ENCODE measurements at places on chromosomes 3 and 15. TPM values are rescaled to one million over a fixed set of nuclear protein-coding genes. Genes with fewer than 3 reads are reported as not detected.

DNA sequence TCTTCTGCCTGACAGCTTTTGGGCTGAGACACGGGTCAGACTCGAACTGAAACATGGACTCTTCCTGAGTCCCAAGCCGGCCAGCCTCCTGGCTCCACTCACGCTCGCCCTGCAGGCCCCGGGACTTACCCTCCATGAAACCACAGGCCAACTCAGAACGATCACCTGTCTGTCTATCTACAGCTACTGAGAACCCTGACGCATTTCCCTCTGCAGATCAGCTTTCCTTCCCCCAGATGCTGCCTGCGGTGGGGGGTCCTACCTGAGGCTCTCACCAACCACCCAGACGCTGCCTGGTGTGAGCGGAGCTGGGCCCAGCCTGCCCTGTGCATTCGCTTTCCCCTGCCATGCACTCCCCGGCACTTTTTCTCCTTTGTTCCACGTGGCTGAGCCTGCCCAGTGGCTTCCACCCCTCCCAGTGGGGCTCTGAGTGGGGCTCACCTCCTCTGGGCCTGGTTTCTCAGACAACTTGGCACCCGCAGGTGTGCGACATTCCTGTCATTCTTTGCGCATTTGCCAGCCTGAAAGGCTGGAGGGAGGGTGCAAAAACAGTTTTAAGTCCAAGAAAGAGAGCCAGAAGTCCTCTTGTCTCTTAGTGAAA is 60.2 kb downstream of the PLXNA1 start:
- DNase-seq: no peak
- H3K27me3 ChIP-seq: peaks cover 27% of the 10 kb centered on the region
- no peaks in the 10 kb centered on the region for H3K36me3 ChIP-seq
- peak overlapping the region; percentile 12 for H3K4me3 ChIP-seq
- H3K4me1 ChIP-seq: peaks cover 2% of the 10 kb centered on the region

The RARB gene
- not detected for total RNA-seq

DNA sequence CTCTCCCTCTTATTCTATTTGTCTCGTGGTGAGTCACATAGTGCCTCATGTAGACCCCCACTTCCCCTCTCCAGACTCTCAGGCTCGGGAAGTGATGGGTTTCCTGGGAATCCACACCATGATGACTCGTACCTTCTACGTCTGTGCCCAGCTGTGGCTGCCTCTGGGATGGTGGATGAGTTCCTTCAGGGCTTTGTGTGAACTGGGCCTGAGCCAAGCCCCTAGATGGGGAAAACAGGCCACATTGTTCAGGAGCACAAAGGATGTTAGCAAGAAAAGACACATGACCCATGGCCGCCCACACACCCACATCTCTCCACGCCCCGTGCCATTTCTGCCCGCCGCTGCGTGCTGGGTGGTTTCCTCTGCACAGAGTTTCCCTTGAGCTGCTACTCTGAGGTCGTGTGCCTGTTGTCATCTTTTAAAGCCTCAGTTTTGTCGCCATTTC is 10.5 kb downstream of the ISG20 start:
- DNase-seq: peak; percentile 30
- peak overlapping the region; percentile 87 for H3K4me3 ChIP-seq
- H3K27ac ChIP-seq: peak overlapping the region; percentile 100
- peaks cover 58% of the 10 kb centered on the region for H3K4me1 ChIP-seq

DNA sequence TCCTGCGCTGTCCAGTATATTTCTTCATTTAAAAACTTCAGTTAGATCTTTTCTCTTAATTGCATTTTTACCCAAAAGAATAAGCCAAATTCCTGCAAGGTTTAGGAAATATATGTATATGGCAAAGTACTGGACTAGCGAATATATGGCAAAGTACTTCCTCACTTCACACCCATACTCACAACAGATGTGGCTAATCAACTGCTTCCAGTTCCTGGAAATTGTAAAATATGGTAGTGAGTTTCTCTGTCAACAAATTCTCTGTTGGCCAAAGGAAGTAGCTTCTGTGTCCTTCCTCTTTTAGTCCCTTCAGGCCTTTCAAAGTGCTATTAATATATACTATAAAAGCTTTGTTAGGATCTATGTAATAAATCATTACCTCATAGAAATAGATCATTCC is 22.0 kb downstream of the GPR15 start:
- H3K36me3 ChIP-seq: no peaks in the 10 kb centered on the region
- H3K4me1 ChIP-seq: peaks cover 47% of the 10 kb centered on the region
- H3K4me3 ChIP-seq: peak overlapping the region; percentile 36

The RPP14 gene
- total RNA-seq: 16.4 TPM

GRCh38 chr3:27138562-27138961 is 230.6 kb downstream of the NEK10 start:
- H3K4me1 ChIP-seq: peaks cover 2% of the 10 kb centered on the region
- DNase-seq: no peak
- H3K27ac ChIP-seq: no peak overlapping the region
- H3K4me3 ChIP-seq: no peak overlapping the region
- no peaks in the 10 kb centered on the region for H3K27me3 ChIP-seq

DNA sequence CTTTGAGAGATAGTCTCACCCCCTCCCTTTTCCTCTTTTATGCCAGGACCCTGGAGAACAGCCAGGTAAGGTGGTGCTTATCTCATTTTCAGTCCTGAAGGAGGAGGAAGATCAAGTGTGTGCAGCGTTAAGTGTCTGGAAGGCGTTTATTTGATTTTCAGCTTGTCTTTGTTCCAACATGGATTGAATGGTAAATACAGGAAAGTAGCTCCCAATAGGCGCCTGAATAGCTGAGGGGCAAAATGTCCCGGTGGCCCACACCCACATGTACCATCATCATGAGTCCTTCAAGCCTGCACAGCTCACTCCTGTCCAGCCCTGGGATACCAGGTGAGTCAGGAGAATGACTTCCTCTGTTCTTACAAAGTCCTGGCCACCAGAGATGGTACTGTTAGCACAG is 73.5 kb downstream of the CEMIP start:
- DNase-seq: no peak
- H3K27ac ChIP-seq: no peak overlapping the region
- peaks cover 15% of the 10 kb centered on the region for H3K4me1 ChIP-seq
- peaks cover 3% of the 10 kb centered on the region for H3K36me3 ChIP-seq
- H3K4me3 ChIP-seq: no peak overlapping the region

- no peaks in the 10 kb centered on the region for H3K36me3 ChIP-seq
- no peak overlapping the region for H3K4me3 ChIP-seq
- H3K27ac ChIP-seq: no peak overlapping the region
- no peaks in the 10 kb centered on the region for H3K4me1 ChIP-seq
- peaks cover 25% of the 10 kb centered on the region for H3K27me3 ChIP-seq
Measured at GRCh38 chr15:50075319-50075718, 43.7 kb downstream of the ATP8B4 start.

DNA sequence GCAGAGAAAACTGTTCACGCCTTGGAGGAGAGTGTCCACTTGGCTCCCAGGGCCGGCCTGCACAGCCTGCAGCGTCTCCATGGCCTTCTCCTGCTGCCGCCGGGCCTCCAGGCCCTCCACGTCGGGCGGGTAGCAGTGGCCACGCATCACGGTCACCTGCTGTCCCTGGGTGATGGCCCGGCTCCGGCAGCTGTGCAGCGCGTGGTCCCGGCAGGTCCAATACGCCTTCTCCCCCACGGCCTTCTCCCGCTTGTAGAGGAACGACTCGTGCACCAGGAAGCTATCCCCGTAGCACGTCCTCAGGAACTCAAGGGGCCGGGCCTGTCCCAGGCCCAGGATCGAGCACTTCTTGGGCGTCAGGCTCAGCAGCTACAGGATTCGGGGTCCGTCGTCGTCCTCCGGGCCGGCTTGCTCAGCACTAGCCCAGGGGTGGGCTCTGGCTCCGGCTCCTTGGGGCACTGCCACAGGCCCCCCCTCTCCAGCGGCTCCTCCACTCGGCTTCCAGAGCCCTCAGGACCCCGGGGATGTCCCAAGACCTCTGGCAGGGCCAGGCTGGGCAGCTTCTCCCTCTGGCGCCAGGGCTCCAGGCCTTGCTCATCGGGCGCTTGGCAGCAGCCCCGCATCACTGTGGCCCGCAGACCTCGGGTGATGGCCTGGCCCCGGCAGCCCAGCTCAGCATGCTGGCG is 83.6 kb upstream of the FXR1 start:
- DNase-seq: no peak
- H3K4me1 ChIP-seq: no peaks in the 10 kb centered on the region
- H3K27me3 ChIP-seq: peaks cover 14% of the 10 kb centered on the region
- H3K36me3 ChIP-seq: no peaks in the 10 kb centered on the region
- no peak overlapping the region for H3K27ac ChIP-seq

DNA sequence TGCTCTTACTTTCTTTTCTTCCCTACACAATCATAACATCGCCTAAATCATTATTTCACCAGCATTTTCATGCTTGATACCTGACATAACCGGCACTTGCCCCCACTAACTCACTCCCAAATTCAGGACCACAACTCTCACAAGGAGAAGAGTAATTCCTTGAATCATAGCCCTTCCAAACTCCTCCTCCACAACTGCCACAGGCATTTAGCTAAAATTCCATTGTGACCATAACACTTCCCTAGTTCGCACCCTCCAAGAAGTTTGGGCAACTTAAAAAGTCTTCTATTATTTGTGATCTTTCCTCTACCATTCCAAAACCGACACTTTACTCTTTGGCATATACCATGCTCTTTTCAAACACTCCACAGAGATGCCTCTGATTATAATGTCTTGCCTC is 59.4 kb upstream of the XRN1 start:
- no peak for DNase-seq
- peaks cover 9% of the 10 kb centered on the region for H3K4me1 ChIP-seq
- peaks cover 13% of the 10 kb centered on the region for H3K36me3 ChIP-seq
- no peak overlapping the region for H3K4me3 ChIP-seq
- peak overlapping the region; percentile 5 for H3K27ac ChIP-seq

The THAP10 gene
- total RNA-seq: 1.1 TPM

- peaks cover 16% of the 10 kb centered on the region for H3K27me3 ChIP-seq
- H3K4me3 ChIP-seq: no peak overlapping the region
- H3K27ac ChIP-seq: no peak overlapping the region
- H3K36me3 ChIP-seq: no peaks in the 10 kb centered on the region
- H3K4me1 ChIP-seq: no peaks in the 10 kb centered on the region
Measured at GRCh38 chr3:98784042-98784441, 20.9 kb downstream of the ST3GAL6 start.

DNA sequence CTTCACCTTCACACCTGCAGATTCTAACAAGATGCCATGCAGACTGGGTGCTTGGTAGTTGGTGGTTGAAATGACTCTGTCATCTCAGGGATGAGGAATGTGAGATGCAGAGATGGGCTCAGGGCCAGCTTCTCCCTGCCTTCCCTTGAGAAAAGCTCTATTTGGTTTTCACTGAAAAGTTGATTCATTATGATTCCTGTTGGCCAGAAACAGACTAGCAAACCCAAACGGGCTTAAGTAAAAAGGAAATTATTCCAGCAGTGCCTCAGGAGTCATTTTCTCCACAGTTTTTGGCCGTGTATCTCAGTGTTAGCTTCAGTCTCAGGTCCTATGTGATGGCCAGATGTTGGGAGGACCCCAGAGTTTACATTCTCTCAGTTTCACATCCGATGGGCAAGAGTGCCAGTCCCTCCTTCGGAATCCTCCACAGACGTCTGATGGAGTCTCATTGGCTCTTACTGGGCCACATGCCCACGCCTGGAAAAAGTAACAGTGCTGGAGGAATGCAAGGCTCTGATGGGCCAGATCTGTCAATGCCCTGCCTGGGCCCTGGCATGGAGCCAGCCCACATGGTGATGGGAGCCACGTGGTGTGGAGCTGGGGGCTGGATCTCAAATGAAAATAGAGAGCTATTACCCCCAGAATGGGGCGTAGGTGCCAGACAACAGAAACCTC is 22.3 kb upstream of the SACM1L start:
- H3K4me1 ChIP-seq: peaks cover 17% of the 10 kb centered on the region
- H3K27ac ChIP-seq: peak overlapping the region; percentile 16
- H3K4me3 ChIP-seq: peak overlapping the region; percentile 63
- H3K27me3 ChIP-seq: no peaks in the 10 kb centered on the region
- no peak for DNase-seq

DNA sequence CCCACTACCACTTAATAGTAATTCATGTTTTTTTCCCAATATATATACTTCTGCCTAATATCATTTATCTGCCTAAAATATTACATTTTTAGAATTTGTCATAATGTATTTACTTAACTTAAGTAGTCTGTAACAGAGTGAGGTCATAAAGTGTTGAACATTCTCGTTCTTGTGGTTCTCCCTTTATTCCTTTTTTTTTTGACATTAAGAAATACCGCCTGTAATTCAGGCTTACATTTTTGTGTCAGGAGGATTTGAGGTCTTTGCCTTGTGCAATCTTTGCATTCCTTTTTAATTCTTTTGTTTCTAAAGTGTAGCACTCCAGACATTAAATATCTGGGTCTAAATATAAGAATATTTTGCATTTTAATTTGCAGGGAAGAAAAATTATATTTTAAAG is 315.4 kb downstream of the PTPRG start:
- H3K36me3 ChIP-seq: no peaks in the 10 kb centered on the region
- H3K4me3 ChIP-seq: no peak overlapping the region
- peaks cover 4% of the 10 kb centered on the region for H3K27me3 ChIP-seq
- DNase-seq: no peak

The KNG1 gene
- total RNA-seq: not detected

DNA sequence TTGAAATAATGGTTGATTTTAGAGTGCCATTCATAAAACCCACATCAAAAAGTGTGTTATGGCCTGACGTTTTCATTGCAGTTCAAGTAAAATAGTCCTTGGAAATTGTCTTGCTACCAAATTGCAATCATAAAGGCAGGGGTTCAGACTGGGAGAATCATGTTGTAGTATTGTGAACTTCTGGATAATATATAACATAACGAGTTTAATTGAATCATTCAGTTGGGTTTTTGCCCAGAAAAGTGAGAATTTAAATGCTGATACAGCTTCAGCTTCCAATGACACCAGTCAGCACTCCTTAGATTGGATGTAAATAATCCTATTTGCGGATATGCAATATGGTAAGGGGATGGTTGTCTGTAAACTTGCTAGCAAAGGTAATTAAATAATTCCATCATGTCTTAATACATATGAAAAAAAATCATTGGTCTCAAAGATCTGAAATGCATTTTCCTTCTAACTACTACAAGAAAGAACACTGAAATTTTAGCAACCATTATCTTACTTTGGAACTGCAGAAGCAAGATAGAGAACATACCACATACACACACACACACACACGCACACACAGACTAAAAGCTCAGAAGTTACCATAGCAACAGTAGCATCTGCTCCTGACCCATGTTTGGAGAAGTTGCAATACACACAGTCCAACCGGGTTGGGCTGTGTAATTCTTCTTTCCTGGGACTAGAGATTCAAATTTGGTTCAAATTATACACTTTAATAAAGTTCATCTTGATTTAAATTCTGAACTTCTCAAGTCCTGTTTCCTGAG is 686.2 kb upstream of the NR2F2 start:
- no peaks in the 10 kb centered on the region for H3K27me3 ChIP-seq
- H3K4me3 ChIP-seq: no peak overlapping the region

The GOLGA6B gene
- total RNA-seq: 0.18 TPM

The KBTBD8 gene
- 13.1 TPM for total RNA-seq

The ZMYND10 gene
- total RNA-seq: 1.1 TPM

GRCh38 chr3:88013592-88013991 is 45.2 kb downstream of the CGGBP1 start:
- H3K4me3 ChIP-seq: no peak overlapping the region
- H3K27ac ChIP-seq: no peak overlapping the region
- no peak for DNase-seq
- H3K27me3 ChIP-seq: peaks cover 3% of the 10 kb centered on the region
- H3K4me1 ChIP-seq: peaks cover 6% of the 10 kb centered on the region
